ENCODE measurements at places on chromosomes 3 and 15.

DNA sequence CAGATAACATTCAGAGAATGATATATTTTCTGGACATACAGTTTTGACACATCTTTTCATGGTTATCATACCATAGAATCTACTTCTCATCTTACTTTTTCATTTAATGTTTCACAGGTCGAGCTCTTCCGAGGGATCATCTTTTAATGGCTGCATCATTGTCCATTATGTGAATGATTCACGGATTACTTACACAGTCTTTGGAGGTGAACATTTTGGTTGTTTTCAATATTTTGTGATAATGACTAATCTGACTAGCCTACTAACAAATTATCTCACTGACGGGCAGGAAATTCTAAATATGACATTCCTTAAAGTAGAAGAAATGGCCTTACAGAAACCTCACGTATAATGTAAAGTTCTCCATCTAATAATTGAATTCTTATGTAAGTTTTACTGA is 209.1 kb upstream of the STRIT1 start:
- no peak for DNase-seq

- no peak for DNase-seq
Measured at GRCh38 chr3:178297199-178297598, 239.0 kb upstream of the KCNMB2 start.

GRCh38 chr15:71485094-71485693 is 325.2 kb upstream of the NR2E3 start:
- no peak for DNase-seq

DNA sequence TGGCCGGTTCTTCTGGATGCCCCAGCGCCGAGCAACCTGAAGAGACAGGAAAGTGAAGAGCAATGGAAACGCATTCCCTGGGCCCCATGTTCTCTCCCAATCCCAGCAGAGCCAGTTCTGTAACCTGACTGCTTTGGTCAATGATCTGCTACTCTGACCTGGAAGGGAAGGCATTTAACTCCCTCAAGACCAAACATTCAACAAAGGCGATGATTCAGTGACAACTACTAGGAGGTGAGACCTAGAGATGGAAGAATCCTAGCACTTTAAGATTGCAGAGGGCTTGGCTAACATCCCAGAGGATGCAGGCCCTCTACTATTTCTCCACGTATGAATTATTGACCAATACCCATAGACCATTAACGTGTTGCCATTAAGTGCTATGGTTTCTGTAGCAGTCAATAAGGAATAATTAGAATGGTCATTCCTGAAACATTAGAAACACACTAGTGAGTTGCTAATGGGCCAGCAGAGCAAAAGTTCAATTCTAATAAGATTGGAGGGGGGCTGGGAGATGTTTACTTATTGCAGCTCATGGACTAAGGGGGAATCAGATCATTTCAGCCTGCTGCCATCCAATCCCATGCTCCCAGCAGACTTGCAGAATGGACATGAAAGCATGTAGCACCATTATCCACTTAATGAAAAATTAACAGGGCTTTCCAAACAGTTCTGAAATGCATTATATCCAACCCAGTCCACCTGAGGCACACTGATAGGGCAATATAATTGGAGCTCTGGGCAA is 56.6 kb downstream of the ETV5 start:
- no peak for DNase-seq

- DNase-seq: peak; percentile 99
Measured at GRCh38 chr3:129224984-129225393, 24.4 kb upstream of the COPG1 start.

DNA sequence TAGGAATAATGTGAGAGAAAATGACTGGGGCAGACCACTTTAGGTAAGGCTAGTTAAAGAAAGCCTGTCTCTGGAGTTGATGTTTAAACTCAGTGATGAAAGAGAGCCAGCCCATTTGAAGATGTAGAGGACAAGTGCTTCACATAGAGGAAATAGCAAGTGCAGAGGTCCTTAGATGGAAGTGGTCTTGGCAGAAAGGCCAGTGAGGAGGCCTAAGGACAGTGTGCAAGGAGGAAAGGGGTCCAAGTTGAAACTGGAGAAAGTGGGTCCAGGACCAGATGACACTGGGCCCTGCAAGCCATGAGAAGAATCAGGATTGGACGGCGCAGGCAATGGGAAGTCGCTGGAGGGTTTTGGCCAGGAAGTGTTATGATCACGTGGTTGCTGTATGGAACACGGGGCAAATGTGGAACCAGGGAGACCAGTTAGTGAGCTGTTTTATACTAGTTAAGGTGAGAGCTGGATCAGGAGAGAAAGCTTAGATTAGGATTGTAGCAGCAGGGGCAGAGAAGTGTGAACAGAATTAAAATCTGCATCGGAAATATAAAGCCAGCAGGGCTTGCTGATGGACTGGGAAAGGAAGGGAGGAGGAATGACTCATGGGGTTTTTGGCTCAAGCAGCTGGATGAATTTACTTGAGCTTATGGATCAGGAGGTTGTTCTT is 48.0 kb upstream of the SCAANT1 start:
- no peak for DNase-seq

- no peak for DNase-seq
Measured at GRCh38 chr15:74337607-74338211, 29.7 kb downstream of the CYP11A1 start.

GRCh38 chr3:170078620-170079281 is 41.0 kb downstream of the GPR160 start:
- no peak for DNase-seq

DNA sequence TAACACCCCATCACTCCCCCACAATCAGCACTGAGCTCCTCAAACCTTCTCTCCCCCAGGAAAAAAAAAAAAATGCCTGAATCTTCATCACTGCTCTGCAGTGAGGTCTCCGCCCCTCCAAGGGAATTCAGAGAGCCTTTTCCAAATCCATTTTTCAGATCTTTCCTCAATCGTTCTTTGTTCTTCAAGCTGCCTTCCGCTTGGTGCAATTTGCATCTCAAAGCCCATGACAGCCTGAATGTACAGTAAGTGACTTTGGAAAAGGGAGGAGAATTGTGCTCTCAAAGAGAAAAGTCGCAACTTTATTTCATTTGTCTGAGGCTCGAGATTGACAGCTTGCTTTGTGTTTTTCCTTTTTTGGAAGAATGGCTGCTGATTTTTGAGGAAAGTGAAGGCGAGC is 75.0 kb downstream of the CORO2B start:
- DNase-seq: no peak

- peak; percentile 92 for DNase-seq
Measured at GRCh38 chr15:41730543-41730942, 43.7 kb upstream of the MAPKBP1 start.

DNA sequence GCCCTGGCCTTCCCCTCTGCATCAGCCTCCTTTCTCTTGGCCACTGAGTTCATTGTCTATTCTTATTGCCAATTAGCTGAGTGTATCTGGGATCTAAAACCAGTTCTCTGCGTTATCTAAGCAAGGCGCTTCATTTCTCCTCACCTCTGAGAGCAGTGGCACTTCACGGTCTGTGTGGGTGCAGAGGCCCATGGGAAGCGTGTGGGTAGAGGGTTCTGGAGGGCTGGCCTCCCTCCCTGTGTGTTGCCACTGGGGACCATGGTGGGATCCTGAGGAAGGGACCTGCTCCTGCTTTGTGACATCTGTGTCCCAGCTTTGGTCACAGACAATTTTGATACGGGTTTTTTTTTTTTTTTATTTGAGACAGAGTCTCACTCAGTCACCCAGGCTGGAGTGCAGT is 32.7 kb downstream of the EDEM1 start:
- DNase-seq: no peak

DNA sequence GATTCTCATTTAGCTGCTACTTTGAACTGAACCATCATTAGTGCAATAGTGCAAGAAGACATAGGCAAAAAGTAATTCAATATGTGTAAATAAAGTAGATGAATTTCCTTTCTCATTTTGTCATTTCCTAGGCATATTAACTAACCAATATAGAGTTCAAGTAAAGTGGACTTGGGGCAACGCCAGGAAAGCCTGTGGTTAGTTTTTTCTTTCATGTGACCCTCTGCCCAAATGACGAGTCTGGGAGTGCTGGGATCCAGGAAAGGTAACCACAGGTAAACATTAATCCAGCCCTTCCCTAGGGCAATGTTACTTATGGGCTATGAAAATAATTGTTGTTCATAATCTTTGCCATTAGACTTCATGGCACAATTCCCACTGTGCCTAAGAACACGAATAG is 181.0 kb downstream of the VPS13C start:
- DNase-seq: no peak

DNA sequence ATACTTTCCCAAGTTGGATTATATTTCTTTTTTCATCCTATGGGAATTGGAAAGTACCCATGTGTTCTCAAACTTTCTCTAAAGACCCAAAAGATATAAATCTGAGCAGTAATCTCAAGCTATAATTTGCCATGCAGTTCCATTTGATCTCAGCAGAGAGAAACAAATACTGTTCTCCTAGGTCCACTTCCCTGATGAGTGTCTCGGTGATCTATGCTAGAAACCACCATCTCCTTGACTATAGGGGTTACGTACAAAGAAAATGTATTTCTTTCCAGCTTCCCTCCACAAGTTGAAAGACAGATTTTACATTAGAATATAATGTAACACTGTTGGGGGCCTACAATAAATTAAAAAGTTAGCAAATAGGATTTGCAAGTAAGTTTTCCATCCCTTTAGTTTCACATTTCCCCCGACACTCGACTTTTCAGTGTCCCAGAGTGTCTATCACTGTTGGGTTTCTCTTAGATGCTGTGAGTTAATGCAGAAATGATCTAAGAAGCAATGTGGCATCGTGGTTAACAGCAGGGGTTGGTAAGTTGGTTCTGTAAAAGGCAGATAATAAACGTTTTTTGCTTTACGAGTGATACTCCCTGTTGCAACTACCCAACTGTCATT is 465.1 kb upstream of the CFAP20DC start:
- peak; percentile 5 for DNase-seq

- DNase-seq: no peak
Measured at GRCh38 chr3:178562947-178563232, 26.7 kb downstream of the KCNMB2 start.

- DNase-seq: no peak
Measured at GRCh38 chr3:154243353-154243752, 80.9 kb downstream of the DHX36 start.

- DNase-seq: no peak
Measured at GRCh38 chr3:185207931-185208746, 45.7 kb downstream of the EHHADH start.

- peak; percentile 55 for DNase-seq
Measured at GRCh38 chr15:92082006-92082843, 228.7 kb downstream of the SLCO3A1 start.

DNA sequence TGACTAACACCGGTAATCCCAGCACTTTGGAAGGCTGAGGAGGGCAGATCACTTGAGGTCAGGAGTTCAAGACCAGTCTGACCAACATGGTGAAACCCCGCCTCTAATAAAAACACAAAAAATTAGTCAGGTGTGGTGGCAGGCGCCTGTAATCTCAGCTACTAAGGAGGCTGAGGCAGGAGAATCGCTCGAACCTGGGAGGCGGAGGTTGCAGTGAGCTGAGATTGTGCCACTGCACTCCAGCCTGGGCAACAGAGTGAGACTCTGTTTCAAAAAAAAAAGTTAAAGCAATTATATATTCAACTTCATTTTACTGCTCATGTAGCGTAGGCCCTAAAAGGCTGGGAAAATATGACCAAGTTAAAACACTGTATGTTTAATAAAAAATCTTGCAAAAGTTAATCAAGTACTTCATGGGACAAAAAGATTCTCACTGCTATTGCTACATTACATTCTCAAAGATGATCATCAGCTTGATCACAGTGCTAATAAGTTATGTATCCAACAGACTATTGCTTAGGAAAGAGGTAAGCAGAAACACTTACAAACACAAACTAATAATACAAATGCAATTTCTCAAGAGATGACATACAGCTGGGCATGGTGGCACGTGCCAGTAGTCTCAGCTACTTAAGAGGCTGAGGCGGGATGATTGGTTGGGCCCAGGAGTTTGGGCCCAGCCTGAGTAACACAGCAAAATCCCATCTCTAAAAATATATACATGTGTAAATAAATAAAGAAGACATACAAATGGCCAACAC is 2.7 kb downstream of the COPS2 start:
- DNase-seq: no peak

DNA sequence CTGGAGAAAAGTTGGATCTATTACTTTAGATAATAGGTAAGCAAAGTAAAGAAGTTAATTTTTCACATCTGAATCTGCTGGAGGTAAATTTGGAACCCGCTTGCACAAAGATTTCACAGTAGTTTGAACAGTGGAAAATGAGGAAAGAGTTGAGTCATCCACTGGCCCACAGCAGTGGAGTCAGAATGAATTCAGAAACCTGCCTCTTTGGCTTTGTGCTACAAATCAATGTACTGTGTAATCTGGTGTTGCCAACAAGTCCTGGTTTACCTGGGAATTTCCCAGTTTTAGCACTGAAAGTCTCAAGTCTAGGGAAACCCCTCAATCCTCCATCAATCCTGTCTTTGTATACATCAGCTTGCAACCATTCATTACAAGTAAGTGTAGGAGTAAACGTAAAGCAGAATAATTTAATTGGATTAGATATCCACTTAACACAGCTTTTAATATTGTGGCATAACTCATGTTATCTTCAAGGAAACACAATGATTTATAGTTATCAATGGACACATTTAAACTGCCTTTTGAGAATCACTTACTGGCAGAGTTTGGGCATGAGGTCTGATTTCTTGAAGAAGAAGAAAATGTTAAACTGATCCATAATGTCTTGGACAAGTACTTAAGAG is 100.6 kb downstream of the DCLK3 start:
- DNase-seq: no peak

DNA sequence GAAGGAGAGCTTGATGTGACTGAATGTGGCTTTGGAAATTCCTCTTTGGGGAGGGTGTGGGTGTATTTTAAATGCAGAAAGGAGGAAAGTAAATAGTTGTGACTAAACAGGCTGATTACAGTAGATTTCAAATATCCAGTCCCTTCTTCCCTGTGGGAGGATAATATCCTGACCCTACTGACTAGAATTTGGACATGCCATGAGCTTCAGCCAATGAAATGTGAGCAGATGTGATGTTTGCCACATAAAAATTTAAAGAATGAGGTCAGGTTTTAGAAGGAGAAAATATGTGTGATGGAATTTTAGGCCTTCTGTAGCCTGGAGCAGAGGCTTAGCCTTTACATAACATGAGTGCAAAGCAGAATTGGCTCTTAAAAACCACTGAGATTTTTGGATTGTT is 1218.9 kb downstream of the ROBO2 start:
- no peak for DNase-seq

DNA sequence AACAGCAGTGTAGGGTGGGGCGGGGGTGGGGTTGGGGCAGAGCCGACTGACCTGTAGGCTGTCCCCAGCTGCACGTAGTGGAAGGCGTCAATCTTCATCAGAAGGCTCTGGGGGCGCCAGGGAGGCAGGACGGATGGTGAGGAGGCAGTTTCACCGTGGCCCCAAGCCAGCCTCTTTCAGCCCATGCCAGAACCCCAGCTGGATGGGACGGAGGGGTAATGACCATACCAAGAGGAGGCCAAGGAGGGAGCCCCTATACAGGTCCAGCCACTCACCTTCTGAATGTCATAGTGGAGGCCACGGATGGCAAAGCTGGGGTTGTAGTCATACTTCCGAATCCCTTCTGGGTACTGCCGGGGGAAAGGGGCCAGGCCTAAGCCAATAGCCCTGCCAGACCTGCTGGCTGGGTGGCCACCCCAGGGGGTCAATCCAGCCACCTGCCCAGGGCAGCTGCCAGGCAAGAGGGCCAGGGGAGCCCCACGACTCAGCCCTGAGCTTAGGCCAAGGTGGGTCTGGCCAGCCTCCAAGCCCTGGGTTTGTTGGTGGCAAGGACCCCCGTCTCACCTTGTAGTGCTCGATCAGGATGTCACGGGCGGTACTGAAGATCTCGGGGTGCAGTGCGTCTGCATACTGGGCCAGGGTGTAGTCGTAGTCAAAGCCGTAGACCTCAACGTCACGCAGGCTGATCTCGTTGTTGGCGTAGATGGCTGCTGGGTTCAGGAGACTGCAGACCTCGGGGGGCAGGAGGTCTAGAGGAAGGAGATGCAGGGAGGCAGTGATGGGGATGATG is 4.9 kb downstream of the NT5DC2 start:
- DNase-seq: no peak
